Neural crest cell (in vitro differentiated cells): ENCODE measurements at places on chromosomes 7 and 10.

- DNase-seq: peak; percentile 5
Observed at GRCh38 chr7:147519062-147519461, 1071.5 kb upstream of the C7orf33 start.

- no peak for DNase-seq
Observed at GRCh38 chr7:103073989-103074518, 542 bp downstream of the FBXL13 start.

DNA sequence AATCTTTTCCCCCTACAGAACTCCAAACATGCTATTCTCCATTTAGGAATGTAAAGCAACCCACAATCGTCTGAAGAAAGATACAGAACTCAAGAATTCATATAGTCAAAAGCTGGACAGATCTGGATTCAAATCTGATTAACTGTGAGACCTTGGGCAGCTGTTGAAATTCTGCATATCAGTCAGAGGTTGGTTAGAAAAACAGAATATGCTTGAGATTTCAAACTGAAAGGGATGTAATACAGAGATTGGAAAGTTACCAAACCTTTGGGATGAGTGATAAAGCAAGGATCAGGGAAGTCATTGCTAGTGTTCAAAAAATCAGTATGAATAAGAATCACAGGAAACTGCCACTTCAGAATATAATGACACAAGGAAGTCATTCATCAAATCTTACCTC is 406.6 kb downstream of the HTR7 start:
- no peak for DNase-seq

- DNase-seq: no peak
Observed at GRCh38 chr10:44125879-44126278, 259.0 kb downstream of the CXCL12 start.

DNA sequence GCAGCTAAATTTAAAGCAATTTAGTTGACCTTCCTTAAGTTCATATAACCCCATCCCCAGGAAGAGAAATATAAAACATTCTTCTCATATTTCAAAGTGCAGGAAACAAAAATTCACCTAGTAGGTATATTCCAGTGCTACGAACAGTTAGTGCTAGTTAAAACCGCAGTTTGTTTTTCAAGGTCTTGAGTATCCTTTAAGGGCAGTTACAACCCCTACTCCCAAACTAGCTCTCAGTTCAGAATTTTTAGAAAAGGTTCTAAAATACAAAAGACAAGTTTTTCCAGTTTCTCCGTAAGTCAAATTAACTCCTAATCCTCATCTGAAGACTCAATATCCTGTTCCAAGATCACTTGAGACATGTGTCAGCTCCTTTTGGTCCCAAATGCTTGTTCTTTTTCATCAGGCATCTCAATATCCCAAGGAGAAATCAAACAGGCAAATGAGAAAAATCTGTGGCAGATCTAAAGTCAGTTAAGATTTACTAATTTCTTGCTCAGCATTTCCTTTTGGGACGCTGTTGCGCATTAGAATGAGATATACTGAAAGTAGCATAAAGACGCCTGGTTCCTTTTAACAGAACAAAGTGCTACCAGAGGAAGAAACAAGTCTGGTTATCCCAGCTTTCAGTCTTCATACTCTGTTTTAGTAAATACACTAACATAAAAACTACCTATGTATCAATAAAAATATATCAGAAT is 51.8 kb downstream of the ARHGAP12 start:
- no peak for DNase-seq

DNA sequence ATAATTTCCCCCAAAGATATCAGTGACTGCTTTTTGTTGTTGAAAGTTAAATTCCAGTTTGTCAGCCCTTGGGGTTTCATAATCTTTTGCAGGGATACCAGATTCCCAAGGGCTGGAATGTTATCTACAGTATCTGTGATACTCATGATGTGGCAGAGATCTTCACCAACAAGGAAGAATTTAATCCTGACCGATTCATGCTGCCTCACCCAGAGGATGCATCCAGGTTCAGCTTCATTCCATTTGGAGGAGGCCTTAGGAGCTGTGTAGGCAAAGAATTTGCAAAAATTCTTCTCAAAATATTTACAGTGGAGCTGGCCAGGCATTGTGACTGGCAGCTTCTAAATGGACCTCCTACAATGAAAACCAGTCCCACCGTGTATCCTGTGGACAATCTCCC is 3.2 kb downstream of the CYP26A1 start:
- no peak for DNase-seq

GRCh38 chr7:33762151-33762910 is 143.0 kb upstream of the BMPER start:
- DNase-seq: no peak

DNA sequence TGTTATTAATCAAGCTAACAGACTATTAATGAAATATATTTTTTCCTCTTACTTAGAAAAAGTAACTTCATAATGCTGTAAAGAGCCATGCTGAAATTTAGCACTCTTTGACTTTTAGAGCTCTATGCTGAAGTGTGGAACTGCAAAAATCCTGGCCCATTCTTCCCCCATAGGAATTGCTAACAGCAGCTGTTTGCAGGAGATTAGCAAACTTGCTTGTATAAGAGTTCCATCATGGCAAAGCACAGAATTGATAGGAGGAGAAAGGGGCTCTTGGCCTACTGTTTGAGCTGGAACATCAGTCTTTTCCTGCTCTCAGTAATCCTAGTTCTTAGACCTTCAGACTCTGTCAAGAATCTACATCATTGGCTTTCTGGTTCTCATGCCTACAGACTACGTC is 18.3 kb upstream of the GNAT3 start:
- no peak for DNase-seq

DNA sequence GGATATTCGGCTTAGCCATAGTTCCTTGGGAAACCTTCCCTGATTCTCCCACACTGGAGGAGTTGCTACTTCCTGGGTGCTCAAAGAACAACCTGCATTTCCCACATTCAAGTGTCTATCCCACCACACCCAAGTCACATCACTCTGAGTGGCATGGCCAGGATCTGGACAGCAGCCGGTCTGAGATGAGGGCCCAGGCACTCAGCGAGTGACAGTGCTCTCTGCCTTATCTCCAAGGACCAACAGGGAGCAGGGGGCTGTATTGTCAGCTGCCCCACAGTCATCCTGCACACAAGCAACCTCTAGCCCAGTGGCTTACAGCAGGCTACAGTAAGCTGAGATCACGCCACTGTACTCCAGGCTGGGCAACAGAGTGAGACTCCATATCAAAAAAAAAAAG is 16.1 kb upstream of the SLC18A3 start:
- no peak for DNase-seq

GRCh38 chr7:22591271-22591670 is 91.3 kb upstream of the STEAP1B start:
- DNase-seq: no peak

GRCh38 chr10:104218751-104219150 is 13.4 kb downstream of the CFAP43 start:
- no peak for DNase-seq

DNA sequence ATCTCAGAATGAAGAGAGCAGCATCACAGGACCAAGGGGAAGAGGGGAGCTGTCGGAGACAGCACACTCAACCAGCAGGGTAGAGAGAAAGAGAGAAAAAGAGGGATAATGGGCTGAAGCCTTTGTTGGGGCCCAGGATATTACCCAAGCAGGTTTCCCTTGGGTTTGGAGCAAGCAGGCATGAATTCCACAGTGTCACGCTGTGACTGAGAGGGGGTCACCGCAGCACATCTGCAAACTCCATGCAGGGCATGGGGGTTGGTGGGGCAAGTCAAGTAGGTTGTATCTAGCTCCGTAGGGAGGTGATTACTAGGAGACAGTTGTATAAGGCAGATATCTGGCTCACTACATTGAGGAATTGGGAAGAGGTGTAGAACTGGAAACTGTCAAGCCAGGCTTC is 42.2 kb upstream of the SEMA3E start:
- DNase-seq: no peak

- DNase-seq: peak; percentile 21
Observed at GRCh38 chr10:63720072-63720537, 198.9 kb downstream of the REEP3 start.

DNA sequence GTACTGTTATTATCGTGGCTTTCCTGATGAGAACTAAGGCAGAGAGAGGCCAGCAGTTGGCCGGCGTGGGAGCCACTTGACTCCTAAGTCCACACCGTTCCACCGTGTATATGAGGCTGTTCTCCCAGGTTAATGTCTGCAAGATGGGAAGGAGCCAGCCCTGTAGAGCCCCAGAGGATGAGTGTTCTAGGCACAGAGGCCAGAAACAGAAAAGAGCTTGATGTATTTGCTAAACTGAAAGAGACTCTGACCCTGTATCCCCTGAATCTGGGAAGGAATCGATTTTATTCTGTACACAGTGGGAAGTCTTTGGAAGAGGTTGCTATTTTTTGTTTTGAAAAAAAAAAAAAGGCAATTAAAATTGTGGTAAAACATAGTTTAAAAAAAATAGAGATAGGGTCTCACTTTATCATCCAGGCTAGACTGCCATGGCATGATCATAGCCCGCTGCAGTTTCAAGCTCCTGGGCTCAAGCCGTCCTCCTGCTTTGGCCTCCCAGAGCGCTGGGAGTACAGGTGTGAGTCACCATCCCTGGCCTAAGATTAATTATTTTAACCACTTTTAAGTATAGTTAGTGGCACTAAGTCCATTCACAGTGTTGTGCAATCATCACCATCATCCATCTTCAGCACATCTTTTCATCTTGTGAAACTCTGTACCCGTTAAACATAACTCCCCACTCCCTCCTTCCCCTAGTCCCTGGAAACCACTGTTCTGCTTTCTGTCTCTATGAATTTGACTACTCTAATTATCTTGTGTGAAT is 348.8 kb downstream of the SDK1 start:
- DNase-seq: no peak

- DNase-seq: no peak
Observed at GRCh38 chr7:72453471-72453870, 41.3 kb upstream of the CALN1 start.

GRCh38 chr10:60896810-60897209 is 47.2 kb downstream of the RHOBTB1 start:
- no peak for DNase-seq

DNA sequence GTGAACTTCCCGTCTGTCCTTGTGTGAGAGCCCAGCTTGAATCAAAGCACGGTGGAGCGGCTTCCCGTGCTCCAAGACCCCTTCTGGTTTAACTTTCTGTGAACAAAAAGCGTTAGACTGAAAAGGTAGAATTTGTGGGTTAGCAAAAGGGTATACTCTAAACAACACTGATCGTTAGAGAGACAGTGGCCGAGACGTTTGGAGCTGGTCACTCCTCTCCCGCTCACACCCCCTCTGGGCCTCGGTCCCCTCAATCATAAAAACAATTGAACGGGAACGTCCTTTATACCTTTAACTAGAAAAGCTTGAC is 502 bp downstream of the PRKRIP1 start:
- no peak for DNase-seq

GRCh38 chr7:13915891-13916290 is 73.6 kb downstream of the ETV1 start:
- no peak for DNase-seq

- no peak for DNase-seq
Observed at GRCh38 chr10:126294451-126294850, 93.8 kb downstream of the ADAM12 start.

GRCh38 chr7:151558575-151558974 is 38.9 kb upstream of the RHEB start:
- no peak for DNase-seq

DNA sequence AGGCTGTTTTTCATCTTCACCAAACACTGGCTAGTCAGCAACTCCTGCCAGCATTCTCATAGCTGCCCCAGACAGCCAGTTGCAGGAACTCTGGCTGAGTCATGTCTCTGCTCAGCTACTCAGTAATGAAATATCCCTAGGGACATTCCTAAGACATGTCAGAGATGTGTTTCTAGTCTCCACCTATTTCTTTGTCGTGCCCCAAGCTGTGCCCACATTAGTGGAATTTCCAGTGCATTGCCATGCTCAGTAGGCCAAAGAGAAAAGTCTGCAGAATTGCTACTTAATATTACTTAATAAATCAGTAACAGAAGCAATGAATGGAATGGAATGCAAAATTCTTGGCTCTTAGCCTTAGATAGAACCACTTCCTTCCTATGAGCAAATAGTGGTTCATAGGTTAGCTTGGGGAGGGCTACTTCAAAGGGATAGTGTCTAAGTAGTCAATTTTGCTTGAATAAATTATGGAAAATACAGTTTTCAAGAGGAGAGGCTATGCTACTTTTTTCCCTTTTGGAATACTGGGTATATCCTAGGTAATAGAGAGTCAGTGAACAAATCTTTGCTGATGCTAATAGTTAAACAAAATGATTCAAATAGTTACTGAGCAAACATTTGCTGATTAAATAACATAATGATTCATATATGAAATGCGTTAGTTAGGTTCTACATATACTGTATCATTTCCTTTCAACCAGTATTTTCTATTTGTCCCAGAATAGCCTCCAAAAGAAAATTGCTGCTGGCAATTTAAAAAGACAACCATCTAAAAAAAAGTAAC is 23.6 kb upstream of the SEMA3C start:
- DNase-seq: no peak

DNA sequence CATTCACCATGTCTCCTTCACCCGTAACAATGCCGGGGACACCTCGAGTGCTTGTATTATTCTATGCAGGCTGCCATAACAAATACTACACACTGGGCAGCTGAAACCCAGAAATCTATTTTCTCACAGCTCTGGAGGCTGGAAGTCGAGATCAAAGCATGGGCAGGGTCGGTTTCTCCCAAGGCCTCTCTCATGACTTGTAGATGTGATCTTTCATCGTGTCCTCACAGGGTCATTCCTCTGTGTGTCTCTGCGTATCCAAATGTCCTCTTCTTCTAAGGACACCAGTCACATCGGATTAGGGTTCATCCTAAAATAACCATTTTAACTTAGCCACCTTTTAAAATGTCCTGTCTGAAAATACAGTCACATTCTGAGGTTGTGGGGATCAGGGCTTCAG is 303.5 kb downstream of the KLF6 start:
- DNase-seq: no peak

DNA sequence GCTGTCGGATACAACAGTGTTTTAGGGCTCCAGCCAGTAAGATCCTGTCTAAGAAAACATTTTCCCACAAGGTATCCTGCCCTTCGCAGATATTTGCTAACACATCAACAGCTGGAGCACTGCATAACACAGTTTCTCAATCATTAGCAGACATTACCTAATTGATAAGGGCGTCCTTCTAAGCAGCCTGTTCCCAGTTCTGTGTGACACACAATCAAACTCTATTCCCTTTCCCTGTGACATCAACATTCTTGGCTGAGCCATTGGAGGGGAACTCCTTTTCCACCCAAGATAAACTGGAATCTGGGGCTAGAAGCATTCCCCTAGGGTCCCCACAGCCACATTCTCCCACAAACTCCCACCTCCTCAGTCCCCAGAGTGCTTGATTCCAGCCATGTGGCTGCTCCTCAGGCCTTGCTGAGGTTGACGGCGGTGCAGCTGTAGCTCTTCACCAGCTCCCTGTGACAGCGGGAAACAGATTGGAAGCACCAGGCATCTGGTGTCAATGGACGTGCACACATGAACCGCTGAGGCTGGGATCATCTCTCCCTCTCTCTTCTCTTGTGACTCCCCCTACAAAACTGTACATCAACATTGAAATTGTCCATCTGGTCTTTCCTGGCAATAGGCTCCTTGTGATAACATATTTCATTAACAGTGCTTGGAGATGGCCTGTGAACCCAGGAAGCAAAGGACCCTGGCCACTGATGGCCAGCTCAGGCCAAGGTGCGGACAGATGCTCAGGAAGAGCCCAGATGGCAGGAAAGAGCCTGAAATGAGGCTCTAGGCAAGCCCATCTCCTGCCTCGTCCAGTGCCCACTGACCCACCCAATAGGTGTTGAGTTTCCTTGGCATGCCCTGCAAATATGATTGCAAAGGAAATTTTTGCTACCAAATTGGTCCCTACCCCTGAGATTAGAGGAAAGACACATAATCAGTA is 131.1 kb upstream of the TBX20 start:
- no peak for DNase-seq

- DNase-seq: no peak
Observed at GRCh38 chr10:126101325-126101724, 205.0 kb downstream of the FANK1 start.
